Testis (tissue), 5 donors: ENCODE measurements at places on chromosomes 6 and 20. TPM values are rescaled to one million over a fixed set of nuclear protein-coding genes. Genes with fewer than 3 reads are reported as not detected.
A peak's percentile ranks its signal among the peaks of the same experiment; 100 is the strongest.

DDO gene
- total RNA-seq = 0.24 TPM

WFDC2 gene
- 32.0 TPM for total RNA-seq

NAPB gene
- total RNA-seq = 40.4 TPM

NCOA7 gene
- total RNA-seq = 26.7 TPM

- DNase-seq = no peak
- H3K36me3 ChIP-seq = no peaks in the 10 kb centered on the region
- H3K27me3 ChIP-seq = no peaks in the 10 kb centered on the region
- H3K4me1 ChIP-seq = peaks cover 9% of the 10 kb centered on the region
- no peak overlapping the region for H3K27ac ChIP-seq
- H3K4me3 ChIP-seq = no peak overlapping the region
These were observed 107.8 kb upstream of the CITED2 start for GRCh38 chr6:139482287-139482686.

GRCh38 chr6:55822815-55823214 lies 52.6 kb downstream of the BMP5 start:
- no peak overlapping the region for H3K4me3 ChIP-seq
- H3K27me3 ChIP-seq = no peaks in the 10 kb centered on the region
- no peaks in the 10 kb centered on the region for H3K4me1 ChIP-seq
- H3K27ac ChIP-seq = no peak overlapping the region
- H3K36me3 ChIP-seq = no peaks in the 10 kb centered on the region
- DNase-seq = no peak

DNA sequence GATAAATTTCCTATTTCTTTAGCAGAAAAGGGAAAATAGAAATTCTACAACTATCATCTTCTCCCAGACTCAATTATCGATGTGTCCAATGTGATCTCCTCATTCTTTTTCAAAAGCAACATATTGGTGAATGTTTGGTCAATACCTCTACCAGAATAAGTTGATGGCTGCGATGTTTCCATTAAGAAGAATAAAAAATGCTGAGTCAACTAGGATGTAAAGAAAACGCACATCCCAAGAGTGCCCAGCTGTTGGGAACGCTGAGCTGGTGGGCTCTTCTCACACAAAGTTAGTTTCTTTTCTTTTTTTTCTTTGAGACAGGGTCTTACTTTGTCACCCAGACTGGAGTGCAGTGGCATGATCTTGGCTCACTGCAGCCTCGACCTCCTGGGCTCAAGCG lies 39.8 kb downstream of the RAMACL start:
- H3K36me3 ChIP-seq = no peaks in the 10 kb centered on the region
- no peak overlapping the region for H3K27ac ChIP-seq
- no peaks in the 10 kb centered on the region for H3K4me1 ChIP-seq
- no peak for DNase-seq
- no peaks in the 10 kb centered on the region for H3K27me3 ChIP-seq
- no peak overlapping the region for H3K4me3 ChIP-seq

GRCh38 chr6:42440778-42441696 lies 10.7 kb downstream of the TRERF1 start:
- peak overlapping the region; percentile 67 for H3K27ac ChIP-seq
- no peak overlapping the region for H3K4me3 ChIP-seq
- H3K4me1 ChIP-seq = peaks cover 59% of the 10 kb centered on the region
- DNase-seq = peak; percentile 70

DNA sequence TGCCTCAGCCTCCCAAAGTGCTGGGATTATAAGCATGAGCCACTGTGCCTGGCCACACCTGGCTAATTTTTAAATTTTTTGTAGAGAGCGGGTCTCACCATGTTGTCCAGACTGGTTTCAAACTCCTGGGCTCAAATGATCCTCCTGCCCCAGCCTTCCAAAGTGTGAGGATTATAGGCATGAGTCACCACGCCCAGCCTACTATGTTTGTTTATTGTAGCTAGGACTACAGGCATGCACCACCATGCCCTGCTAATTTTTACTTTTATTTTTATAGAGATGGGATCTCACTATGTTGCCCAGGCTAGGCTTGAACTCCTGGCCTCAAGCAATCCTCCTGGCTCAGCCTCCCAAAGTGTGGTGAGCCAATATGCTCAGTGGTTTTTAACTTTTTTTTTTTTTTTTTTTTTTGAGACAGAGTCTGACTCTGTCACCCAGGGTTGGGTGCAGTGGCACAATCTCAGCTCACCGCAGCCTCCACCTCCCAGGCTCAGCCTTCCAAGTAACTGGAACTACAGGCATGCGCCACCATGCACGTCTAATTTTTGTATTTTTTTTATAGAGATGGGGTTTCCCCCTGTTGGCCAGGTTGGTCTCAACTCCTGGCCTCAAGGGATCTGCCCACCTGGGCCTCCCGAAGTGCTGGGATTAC lies 12.0 kb upstream of the DDX43 start:
- H3K27ac ChIP-seq = no peak overlapping the region
- no peaks in the 10 kb centered on the region for H3K4me1 ChIP-seq
- H3K27me3 ChIP-seq = no peaks in the 10 kb centered on the region
- DNase-seq = no peak
- no peaks in the 10 kb centered on the region for H3K36me3 ChIP-seq

- H3K27ac ChIP-seq = no peak overlapping the region
- H3K4me3 ChIP-seq = no peak overlapping the region
- no peaks in the 10 kb centered on the region for H3K27me3 ChIP-seq
- DNase-seq = no peak
These were observed 160.4 kb upstream of the MAFB start for GRCh38 chr20:40849456-40849855.

DNA sequence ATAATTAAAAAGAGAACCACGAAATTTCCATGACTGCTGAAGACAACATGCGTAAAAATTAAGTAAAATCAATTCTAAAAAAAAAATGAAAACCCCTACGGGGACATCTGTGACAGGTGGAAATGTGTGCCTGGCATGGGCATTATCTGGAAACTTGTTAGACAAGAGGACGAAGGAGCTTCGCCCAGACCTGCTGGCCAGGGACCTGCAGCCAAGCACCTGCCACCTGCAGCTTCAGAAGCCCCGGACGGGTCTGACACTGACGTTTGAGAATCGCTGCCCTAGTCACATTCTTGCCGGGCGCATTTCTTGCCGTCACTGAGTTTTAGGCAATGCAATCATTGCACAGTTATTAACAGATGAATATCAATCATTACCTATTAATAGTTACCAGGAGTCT lies 140.3 kb downstream of the SMOC2 start:
- DNase-seq = no peak
- H3K27me3 ChIP-seq = no peaks in the 10 kb centered on the region
- H3K36me3 ChIP-seq = no peaks in the 10 kb centered on the region
- H3K4me3 ChIP-seq = no peak overlapping the region
- peaks cover 33% of the 10 kb centered on the region for H3K4me1 ChIP-seq
- no peak overlapping the region for H3K27ac ChIP-seq

DNA sequence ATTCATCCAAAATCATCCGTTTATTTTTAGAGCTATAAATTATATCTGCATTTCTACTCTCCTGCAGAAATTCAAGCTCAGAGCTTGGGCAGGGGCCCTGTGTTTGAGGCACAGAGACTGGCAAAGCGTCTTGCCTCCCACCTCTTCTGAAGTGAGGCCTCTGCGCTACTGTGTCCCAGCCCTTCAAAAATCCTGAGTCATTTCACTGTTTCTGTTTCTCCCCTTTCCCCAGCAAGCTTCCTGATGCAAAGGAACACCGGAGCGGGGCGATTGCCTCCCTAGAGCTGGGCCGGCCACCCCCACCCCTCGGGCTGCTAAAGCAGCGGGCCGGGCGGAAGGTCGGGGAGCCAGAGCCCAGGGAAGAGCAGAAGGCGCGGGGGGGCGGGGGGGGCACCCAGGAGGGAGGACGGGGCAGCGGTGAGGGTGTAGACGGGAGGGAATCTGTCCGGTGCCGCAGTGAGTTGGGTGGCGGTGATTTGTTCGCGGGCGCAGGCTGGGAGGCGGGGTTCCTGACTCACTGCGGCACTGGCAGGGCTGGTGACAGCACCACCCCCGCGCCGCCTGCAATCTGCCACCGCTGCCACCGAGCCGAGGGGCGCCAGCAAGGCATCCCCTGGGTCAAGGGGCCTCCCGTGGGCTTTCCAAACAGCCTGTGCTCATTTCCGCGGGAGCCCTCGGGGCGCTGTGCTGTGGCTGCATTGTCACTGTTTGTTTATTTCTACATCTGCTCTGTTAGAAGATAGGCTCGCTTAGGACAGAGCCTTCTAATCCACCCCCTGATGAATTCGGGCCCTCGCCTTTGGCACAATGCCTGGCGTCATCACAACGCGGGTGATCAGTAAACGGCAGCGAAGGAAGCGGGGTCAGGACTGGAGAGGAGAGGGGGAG lies 46.5 kb upstream of the SNAP25 start:
- peak overlapping the region; percentile 47 for H3K27ac ChIP-seq
- no peaks in the 10 kb centered on the region for H3K36me3 ChIP-seq
- DNase-seq = peak; percentile 58
- peak overlapping the region; percentile 57 for H3K4me3 ChIP-seq

GRCh38 chr6:47061309-47062300 lies 19.5 kb upstream of the ADGRF1 start:
- H3K36me3 ChIP-seq = no peaks in the 10 kb centered on the region
- no peak overlapping the region for H3K27ac ChIP-seq
- H3K27me3 ChIP-seq = no peaks in the 10 kb centered on the region
- no peak overlapping the region for H3K4me3 ChIP-seq

DNA sequence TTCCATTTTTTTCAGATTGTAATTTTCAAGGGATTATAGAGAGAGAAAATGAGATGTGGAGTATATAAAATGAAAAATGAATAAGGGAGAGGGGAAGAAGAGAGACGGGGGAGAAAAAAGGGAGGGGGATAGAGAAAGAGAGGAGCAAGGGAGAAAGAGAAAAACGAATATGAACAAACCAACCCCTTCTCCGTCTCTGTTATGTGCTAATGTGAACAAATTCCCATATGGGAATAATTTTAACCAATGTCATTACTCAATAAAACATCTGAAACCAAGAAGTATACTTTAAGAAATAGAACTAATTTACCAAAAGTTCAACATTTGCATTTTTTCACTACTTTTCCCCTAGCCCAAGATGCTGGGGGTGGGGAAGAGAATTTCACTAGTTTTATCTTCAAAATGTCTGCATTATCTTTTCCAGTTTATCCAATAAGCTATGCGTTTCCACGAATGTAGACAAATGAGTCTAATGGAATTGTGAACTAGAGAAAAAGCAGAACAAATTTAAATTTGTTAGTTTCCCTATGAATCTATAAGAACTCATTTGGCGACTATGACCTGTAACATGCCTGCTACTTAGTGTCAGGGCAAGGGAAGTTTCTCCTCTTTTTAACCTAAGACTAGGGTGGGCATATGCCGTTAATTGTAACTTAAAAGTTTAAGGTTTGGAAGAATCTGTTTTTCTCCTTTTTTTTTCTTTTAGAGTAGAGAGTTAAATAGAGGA lies 286.3 kb downstream of the BTBD9 start:
- H3K4me3 ChIP-seq = no peak overlapping the region
- no peaks in the 10 kb centered on the region for H3K36me3 ChIP-seq
- no peak overlapping the region for H3K27ac ChIP-seq
- peaks cover 14% of the 10 kb centered on the region for H3K4me1 ChIP-seq
- H3K27me3 ChIP-seq = no peaks in the 10 kb centered on the region

GRCh38 chr6:157533048-157533871 lies 152.3 kb downstream of the ZDHHC14 start:
- H3K27me3 ChIP-seq = no peaks in the 10 kb centered on the region
- H3K4me1 ChIP-seq = peaks cover 20% of the 10 kb centered on the region
- H3K36me3 ChIP-seq = no peaks in the 10 kb centered on the region
- H3K4me3 ChIP-seq = no peak overlapping the region

DNA sequence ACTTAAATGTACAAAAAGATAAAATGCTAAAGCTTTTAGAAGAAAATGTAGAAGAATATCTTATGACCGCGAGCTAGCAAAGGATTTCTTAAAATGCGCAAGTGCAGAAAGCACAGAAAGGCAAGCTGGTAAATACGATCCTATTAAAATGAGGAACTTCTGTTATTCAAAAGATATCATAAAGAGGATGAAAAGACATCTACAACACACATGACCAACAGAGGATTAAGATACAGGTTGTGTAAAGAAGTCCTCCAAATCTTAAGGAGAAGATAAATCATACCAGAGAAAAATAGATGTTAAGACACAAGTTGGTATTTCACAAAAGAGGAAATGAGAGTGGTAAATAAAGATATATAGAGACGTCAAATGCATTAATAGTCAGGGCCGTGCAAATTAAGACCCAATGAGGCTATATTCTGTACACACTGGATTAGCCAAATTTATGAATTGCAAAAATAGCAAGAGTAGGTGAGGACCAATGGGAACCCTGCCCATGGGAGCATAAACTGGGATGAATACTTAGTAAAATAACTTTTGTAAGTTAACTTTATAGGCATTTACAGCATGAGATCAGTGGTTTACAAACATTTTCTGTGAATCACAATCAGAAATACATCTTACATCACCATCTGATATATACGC lies 23.0 kb downstream of the APCDD1L start:
- no peaks in the 10 kb centered on the region for H3K36me3 ChIP-seq
- H3K4me3 ChIP-seq = no peak overlapping the region
- H3K27ac ChIP-seq = no peak overlapping the region
- no peak for DNase-seq
- H3K4me1 ChIP-seq = no peaks in the 10 kb centered on the region

DNA sequence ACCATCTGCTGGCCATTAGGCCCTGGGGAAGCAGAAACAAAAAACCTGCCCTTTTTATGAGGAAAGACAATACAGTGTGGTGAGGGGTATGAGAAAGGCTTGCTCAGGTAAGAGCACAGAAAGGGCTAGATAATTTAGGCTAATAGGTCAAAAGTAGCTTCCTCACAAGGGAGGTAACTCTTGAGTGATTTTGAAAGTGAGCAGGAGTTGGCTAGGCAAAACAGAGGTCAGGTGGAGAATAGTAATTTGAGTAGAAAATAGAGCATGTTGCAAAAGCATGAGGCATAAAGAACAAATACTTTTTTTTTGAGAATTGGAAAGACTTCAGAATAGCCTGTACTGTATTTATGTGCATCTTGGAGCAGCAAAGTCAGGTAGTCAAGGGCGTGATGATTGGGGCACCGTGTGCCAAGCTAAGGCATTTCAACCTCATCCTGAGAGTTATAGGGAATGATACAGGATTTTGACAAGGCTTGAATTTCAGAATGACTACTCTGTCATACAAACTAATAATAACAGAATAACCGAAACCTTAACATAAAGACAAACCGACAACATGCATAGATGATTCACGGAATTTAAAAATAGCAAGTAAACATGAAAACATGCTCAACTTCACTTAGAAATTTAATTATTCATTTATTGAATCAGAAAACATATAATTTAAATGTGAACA lies 123.0 kb upstream of the ENPP5 start:
- H3K4me1 ChIP-seq = no peaks in the 10 kb centered on the region
- H3K4me3 ChIP-seq = no peak overlapping the region
- no peaks in the 10 kb centered on the region for H3K27me3 ChIP-seq
- no peak for DNase-seq
- H3K27ac ChIP-seq = no peak overlapping the region
- H3K36me3 ChIP-seq = no peaks in the 10 kb centered on the region

DNA sequence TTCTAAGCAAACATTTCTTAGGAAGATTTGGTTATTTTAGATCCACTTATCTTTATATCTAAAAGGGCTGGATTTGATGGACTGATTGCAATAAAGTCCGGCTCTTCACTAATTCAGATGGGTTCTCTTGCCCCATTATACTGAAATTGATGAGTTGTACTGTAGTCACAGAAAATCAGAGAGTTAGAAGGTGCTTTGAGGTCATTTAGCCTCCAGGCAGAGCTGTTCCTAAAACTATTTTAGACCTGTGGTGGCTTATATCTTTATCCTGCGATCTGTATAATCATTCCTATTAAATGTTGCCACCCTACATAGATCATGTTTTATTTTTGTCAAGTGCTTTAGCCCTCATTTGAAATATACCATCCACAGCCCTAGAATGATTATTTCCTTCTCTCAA lies 61.3 kb upstream of the ATXN1 start:
- no peak for DNase-seq
- H3K4me1 ChIP-seq = no peaks in the 10 kb centered on the region
- no peak overlapping the region for H3K27ac ChIP-seq
- H3K36me3 ChIP-seq = no peaks in the 10 kb centered on the region

- H3K27ac ChIP-seq = no peak overlapping the region
- no peaks in the 10 kb centered on the region for H3K27me3 ChIP-seq
- H3K4me1 ChIP-seq = no peaks in the 10 kb centered on the region
- no peaks in the 10 kb centered on the region for H3K36me3 ChIP-seq
These were observed 44.1 kb upstream of the EDN1 start for GRCh38 chr6:12245763-12246718.
